ENCODE measurements at places on chromosomes 2 and 18. TPM values are rescaled to one million over a fixed set of nuclear protein-coding genes. Genes with fewer than 3 reads are reported as not detected.

DNA sequence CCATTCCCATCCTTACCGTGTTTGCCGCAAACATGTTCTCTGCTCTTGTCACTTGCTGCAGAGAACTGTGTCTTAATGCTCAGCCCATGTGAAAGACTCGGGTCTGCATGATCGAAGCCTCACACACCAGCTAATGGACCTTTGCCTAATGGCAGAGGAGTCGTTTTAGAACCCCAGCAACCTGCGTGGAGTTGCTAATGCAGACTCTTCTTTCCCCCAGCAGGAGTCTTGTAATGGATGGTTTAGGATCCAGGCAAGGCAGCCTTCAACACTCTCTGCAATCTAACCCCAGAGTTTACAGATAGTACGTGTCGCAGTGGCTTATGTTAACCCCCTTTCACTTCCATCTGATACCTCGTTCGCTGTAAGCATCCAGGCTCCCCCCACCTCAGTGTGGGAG, 316.4 kb downstream of the AGAP1 start:
- no peak for DNase-seq

DNA sequence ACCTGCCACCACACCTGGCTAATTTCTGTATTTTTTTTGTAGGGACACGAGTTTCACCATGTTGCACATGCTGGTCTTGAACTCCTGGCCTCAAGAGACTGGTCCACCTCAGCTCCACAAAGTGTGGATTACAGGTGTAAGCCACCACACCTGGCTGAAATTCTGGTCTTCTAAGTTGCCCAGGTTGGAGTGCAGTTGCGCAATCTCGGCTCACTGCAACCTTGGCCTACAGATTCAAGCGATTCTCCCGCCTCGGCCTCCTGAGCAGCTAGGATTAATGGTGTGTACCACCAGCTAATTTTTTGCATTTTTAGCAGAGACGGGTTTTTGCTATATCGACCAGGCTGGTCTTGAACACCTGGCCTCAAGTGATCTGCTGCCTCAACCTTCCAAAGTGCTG, 5.6 kb downstream of the POLR2D start:
- no peak for DNase-seq

GRCh38 chr18:45802814-45803492, 22.5 kb upstream of the SIGLEC15 start:
- no peak for DNase-seq

- no peak for DNase-seq
These were observed 63.6 kb upstream of the ATL2 start for GRCh38 chr2:38440655-38441054.

GRCh38 chr2:20170704-20171250, 54.2 kb downstream of the SDC1 start:
- no peak for DNase-seq

- no peak for DNase-seq
These were observed 191.0 kb downstream of the C1D start for GRCh38 chr2:67871686-67872412.

- peak; percentile 86 for DNase-seq
These were observed 995 bp upstream of the RTN4 start for GRCh38 chr2:55051026-55051866.

The B3GNT7 gene
- polyA plus RNA-seq = 1.9 TPM

The NGEF gene
- 2.8 TPM for polyA plus RNA-seq

The FIGLA gene
- not detected for polyA plus RNA-seq

DNA sequence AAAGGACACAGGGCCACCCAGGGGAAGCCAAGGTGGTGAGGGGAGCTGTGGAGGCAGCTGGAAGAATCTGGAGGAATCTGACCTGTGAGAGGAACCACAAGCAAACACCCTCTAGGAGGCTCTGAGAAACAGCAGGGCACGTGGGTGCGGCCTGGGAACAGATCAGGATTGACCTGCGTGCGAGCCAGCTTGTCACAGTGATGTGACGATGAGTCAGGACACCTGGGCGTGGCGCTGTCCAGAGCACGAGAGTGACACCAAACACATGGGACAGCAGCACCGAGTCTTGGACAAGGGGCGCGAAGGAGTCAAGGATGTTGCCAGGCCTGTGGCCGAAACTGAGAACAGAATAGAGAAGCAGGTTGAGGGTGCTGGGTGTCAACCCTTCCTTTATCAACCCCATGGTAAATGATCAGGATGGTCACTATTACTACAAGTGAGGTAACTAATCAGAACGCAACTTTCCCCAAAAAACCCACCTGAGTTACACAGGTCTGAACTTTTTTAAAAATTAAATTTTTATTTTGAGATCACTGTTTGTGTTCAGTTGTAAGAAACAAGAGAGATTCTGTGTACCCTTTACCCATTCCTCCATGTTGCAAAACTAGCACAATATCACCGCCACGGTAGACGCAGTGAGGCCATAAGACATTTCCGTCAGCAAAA, 637 bp upstream of the SFT2D3 start:
- no peak for DNase-seq

DNA sequence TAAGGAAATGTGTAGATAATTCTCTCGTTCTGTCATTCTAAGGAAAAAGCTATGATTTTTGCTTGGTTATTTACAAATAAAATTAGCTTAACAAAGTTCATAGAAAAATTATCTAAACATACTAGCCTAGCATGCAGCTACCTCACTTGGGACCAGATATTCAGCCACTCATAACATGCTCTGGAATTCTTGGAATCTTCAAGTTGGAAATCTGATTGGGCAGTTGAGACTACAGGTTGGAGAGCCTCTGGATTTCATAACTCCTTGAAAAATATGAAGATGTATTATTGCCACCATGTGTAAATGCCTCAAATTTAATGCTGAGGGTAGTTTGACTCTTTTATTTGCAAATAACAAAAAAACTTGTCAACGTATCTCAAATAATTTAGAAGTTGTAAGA, 132.2 kb upstream of the GULP1 start:
- no peak for DNase-seq

- DNase-seq = no peak
These were observed 123.7 kb upstream of the KLF7 start for GRCh38 chr2:207289295-207290018.

GRCh38 chr18:56309104-56309503, 329.3 kb downstream of the TXNL1 start:
- DNase-seq = no peak

The SERPINB12 gene
- polyA plus RNA-seq = 0.43 TPM

DNA sequence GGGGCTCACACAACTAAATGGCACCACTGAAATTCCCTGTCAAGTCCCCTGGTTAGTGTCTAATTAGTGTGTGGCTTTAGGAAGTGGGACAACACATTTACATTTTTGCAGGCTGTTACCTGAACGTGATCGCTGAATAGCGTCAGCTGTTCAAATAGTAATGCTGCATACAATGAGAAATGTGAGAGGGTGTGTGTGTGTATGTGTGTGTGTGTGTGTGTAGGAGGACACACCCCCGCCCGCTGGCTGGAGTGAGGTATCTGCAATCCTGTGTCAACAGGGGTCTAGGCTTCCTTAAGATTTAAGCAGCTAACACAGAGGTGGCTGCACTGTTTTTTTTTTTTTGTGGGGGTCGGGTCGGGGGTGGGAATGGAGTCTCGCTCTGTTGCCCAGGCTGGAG, 4.8 kb upstream of the LYPD6B start:
- DNase-seq = no peak

DNA sequence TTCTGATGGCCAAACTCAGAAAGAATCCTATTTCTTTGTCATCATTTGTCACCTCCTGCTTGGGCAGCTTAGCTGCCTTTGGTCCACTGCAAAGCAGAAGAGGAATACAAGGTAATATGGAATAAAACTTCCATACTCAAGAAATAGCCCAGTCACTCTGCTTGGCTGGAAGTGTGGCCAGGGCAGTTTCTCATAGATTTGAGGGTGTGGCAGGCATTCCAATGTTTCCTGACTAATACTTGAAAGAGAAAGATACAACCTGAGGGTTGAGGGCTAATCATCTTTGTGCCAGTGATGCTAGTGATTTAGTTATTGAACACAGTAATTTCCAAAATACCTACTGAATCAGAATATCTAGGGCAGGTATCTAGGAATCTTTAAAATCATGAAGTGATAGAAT, 83.1 kb downstream of the FAM161A start:
- DNase-seq = no peak

DNA sequence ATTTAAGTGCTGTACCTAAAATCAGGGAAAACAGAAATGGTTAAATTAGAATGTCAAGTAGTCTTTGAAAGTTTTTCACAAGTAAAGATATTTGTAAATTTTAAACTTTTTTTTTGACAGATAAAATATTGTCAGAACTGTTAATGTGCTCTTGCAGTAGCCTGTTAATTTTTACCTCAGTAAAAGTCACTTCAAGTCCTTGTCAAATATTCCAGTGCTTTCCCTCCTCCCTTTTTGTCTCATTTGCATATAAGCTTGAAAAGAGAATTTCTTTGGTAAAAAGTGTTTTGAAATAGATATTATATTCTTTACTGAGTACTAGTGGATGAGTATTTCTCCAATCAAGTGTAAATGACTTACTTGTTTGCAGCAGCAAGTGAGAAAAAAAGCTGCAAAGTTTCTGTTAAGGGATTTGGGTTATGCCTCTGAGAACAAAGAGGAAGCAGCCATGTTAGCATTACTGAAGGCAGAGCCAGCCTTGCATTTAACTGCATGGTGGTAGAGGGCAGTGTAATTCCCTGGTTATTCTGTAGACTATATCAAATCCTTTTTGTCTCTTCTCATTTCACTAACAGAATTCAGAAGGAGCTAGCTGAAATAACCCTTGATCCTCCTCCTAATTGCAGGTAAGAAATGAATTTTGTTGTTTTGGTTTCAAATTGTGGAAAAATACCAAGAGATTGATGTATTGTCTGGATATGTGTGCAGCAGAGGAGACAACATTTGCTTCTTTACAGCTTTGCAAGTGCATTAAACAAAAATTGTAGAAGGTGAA, 3.2 kb downstream of the UBE2E3 start:
- peak; percentile 54 for DNase-seq

DNA sequence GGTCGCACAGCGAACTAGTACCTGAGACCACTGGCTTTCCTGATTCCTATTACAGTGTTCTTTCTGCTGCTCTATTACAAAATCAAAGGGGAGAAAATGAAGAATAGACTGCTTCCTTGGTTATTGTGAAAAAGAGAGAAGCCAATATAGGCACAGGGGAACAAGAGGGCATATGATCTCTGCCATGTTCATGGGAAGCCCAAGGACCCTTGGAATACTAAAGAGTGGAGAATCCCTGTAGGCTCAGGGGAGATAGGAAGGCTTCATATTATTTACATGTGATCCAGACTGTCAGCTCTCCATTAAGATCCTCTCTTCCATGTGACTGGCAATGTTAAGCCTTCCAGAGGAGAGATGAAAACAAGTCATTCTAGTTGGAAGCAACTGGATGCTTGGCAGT, 135.7 kb upstream of the MYCN start:
- no peak for DNase-seq

The MBD2 gene
- 44.7 TPM for polyA plus RNA-seq

DNA sequence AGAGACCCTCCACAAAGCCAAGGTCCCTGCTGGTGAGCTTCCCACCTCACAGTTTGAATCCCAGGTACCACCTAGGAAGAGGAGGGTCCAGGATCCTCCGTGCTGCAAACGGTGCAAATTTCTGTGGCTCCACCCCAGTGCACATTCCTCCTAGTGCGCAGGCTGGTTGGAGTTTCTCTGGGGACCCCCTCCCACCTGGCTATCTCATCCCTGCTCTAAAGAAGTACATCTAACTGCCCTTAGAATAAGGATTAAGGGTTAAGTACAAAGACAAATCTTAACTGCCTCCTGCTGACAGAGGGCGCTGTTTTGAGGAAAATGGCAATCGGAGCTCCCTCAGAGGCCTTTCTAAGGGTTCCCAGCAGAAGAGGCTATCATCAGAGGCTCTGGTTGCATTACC, 109.6 kb upstream of the FSIP2 start:
- DNase-seq = no peak

The NYAP2 gene
- polyA plus RNA-seq = 0.37 TPM

DNA sequence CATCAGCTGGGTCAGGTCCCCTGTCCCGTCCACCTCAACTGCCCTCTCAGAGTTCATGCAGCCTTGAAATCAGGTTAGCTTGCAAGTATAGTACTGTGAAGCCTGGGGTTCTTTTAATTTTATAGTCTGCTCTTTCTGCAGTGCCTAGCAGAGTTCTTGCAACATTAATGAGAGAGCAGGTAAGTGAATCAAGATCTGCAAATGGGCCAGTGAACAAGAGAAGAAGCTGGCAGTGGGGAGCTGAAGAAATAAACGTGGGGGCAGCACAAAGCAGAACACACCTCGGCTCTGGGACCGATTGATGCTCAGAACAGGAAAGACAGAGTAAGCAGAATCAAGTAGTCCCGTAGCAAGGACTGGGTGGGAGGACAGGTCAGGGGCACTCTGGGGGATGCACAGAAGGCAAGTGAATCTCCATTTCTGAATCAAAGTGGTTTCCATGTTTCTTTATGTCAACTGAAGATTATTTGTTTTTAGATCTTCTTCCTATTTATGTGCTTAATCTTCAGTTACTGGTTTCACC, 675.5 kb downstream of the RNF144A start:
- DNase-seq = no peak

DNA sequence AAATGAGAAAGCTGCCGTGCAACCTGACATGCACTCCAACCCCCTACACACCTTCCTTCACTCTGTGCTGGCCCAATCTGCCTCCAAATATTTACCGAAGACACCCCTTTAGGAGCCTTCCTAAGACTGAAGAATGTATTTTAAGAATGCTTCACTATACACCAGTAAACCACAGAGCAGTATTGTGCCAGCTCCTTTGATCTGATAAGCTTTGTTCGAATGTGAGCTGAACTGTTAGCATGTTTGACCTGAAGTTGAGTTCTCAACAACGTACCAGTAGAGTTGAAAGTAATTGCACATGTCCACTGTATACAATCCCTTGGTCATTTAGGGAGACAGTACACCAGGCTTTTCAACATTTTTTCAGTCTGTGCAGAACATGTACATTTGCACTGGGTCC, 259.2 kb downstream of the TGIF1 start:
- DNase-seq = no peak

The C2orf66 gene
- 0.52 TPM for polyA plus RNA-seq

GRCh38 chr2:16318051-16318450, 347.6 kb downstream of the CYRIA start:
- no peak for DNase-seq

The ADAM23 gene
- 15.0 TPM for polyA plus RNA-seq

The PLGLB2 gene
- polyA plus RNA-seq = 1.9 TPM

DNA sequence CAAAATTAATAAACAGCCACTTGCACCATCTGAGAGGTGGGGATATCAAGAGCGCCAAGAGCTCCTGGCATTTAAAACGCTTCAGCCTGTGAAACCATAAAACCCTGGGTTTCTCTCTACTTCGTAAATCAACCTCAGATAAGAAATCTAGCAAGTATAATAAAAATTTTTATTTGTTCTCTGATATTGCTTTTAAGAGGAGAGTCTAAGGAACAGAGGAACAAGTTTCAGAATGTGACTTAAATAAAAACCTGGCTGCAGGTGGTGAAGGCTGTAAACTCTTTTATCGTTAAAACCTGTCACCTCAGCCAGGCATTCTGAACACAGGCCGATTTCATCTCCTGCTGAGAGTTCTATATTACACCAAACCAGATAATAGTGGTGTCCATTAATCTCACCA, 9.9 kb downstream of the DYTN start:
- no peak for DNase-seq

The PHOSPHO2 gene
- polyA plus RNA-seq = 7.8 TPM

The SERPINB10 gene
- not detected for polyA plus RNA-seq
